ENCODE measurements at places on chromosomes 11 and 22.

GRCh38 chr11:116062129-116062489 is 557.9 kb upstream of the CADM1 start:
- DNase-seq = no peak

DNA sequence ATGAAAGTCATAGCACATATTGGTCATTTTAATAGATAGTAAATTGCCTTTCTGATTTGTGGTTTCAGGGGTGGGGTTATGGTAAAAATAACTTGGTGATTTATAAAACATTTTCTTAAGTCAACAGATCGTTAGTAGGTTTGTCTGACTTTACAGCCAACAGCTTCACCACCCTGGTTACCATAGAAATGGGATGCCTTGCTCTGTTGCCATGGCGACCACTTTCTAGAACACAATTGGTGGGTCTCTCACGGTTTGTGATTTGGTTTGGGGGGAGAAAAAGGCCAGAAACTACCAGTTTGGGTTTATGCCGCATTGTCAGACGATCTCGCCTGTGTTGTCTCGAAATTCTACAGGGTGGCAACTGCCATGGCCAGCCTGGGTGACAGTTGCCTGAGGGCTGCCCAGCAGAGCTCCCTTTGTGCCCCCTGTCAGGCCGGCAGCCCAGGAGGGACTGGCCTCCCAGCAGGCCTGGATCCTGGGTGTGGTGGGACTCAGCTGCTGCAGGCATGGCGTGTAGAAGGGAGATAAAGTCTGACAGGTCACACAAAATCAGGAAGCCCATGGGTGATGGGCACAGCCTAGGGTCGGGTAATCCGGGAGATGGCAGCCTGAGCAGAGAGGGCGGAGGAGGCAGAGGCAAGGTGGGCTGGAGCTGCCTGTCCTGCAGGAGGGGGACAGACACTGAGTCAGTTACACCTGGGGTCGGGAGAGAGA is 30.9 kb downstream of the KCNC1 start:
- no peak for DNase-seq

- no peak for DNase-seq
Observed at GRCh38 chr11:36156817-36157519, 132.3 kb downstream of the COMMD9 start.

DNA sequence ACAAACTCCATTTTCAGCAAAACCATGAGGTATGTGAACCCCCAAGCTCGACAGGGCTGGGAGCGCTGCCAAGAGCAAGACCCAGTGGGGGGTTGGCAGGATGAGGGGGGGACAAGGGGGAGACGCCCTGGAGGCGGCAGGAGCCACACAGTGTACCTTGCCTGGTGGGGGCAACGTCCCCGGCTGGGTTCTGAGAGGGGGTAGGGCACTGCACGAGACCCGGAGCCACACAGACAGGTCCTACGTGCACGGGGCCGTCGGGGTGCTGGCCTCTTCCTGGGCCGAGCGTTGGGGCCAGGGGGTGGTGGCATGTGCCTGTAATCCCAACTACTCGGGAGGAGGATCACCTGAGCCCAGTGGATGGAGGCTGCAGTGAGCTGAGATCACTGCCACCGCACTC is 28.8 kb downstream of the TBX1 start:
- no peak for DNase-seq

GRCh38 chr11:70731271-70732022 is 333.1 kb downstream of the CTTN start:
- DNase-seq = no peak

GRCh38 chr22:45882881-45883810 is 93.8 kb downstream of the WNT7B start:
- no peak for DNase-seq

DNA sequence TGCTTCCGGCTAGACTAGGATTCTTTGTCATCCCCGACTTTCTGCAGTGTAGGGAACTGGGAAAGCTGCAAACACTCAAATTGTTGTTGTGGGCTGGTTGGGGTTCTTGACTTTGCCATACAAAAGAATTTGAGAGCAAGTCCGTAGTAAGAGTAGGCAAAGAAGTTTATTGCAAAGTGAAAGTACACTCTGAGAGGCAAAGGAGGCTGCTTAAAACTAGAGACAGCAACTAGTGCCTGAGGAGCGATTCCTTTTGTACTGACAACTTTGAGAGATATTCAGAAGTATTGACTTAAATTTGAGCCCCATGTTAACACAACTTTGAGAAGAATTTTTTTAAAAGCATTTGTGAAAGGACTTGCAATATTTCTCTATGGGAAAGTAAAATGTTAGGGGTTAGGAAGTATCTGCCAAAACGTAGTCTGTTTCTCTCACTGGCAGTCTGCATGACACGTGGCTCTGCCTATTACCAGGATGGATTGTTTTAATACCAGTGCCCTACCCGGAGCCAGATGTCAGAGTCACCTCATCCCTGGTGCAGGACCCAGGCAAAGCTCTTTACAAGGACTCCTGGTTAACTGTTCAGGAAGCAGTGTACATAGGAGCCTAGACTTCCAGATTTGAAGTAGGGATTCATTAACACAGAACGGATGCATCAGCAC is 85.0 kb upstream of the CLPB start:
- DNase-seq = no peak

GRCh38 chr22:24465566-24465965 is 29.6 kb upstream of the UPB1 start:
- DNase-seq = no peak

DNA sequence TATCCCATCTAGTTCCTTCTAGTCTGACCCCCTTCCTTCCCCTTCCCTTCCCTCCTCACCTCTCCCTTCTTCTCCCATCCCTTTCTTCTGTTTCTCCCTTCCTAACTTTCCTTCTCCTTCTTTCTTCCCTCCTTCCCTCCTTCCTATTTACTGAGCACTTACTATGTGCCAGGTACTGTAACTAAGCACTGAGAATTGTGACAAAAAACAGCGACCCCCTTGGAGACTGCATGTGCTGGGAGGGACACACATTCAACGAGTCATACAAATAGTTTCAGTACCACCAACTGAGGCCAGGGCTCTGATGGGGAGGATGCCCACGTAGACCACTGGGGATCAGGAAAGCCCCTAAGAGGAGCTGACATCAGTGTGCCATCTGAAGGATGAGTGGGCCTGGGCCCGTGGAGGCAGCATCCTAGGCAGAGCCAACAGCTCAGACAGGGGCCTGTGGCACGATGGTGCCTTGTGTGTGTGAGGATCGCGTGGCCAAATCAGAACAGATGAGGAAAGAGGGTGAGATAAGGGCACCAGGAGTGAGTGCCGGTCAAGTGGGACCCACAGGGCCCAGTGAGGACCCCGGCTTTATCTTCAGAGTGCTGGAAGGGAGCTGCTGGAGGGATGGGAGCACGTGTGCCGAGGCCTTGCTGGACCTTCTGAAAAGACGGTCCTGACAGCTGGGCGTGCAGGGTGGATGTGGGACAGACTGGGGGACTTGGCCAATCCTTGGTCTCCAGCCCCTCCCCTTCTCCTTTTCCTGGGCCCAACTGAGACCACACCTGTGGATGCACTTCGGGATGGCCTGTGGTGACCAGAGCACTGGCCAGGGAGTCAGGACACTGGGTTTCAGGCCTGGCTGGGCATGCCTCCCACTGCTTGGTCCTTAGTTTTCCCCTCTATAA is 38.4 kb upstream of the CRYBB3 start:
- DNase-seq = no peak

GRCh38 chr11:94653561-94653960 is 86.4 kb downstream of the PIWIL4 start:
- DNase-seq = no peak

DNA sequence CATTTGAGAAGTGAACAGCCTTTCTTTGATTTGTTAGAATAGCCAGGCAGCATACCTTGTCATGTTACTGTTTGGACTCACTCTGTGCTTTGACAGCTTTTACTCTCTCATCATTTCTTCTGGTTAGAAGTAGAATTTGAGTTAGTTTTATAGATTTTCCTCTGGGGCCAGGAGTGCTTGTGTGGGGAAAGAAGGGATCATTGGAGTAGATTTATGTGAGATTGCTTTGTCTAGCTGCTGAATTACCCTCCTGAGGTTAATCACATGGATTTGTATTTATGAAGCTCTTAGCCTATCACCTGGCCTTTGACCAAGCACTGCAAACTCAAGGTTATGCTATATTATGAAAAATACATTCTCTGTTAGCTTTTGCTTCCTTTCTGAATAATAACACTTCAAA is 54.3 kb downstream of the SWAP70 start:
- no peak for DNase-seq

GRCh38 chr11:69822676-69823494 is 3.7 kb upstream of the FGF3 start:
- no peak for DNase-seq

GRCh38 chr11:19905280-19905853 is 192.7 kb downstream of the NAV2 start:
- no peak for DNase-seq

DNA sequence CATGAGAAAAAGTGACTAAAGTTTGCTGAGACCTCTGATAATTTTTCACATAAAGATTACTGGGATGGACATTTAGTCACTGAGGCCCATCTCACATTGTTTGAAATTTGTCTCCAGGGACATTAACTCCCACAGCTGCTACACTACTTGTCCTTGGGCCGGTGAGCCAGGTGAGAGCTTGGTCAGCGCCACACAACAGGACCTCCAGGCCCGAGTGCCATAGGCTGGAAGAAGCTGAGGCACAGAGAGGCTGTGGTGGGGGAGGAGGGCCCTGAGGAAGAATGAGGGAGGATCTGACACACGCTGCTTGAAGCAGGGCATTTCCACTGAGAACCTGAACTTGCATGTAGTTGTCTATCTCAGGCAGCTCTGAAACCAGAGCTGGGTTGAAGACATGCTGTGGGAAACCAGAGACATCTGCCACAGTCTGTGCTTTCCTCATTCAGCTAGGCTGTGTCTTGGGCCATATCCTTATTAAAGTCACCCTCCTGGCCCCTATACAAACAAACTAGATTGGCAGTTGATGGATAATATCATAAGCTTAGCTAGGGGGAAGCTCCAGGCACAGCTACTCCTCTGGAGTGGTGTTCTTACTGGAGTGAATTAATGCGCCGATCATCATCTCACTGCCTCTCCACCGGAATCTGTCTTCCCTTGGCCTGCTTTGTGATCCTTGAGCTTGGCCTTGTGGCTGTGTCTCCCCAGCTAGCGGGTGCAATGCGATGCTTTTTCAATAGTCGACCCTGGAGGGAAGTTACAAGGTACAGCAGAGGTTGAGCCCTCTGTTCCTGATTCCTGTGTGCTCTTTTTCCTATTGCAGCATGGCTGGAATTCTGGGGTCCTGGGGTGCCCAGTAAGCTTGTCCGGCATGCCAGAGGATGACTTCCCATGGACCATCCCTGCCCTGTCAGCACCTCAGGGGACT is 225.3 kb upstream of the B3GAT1 start:
- no peak for DNase-seq

- no peak for DNase-seq
Observed at GRCh38 chr11:73349633-73350032, 26.6 kb upstream of the RELT start.

GRCh38 chr11:61679893-61680621 is at the start of gene DAGLA:
DAGLA (plus strand) TSS chr11:61680391; CDS start chr11:61720156, 39,765 bp downstream.
- DNase-seq = peak; percentile 51

GRCh38 chr22:44393066-44393465 is 80.3 kb upstream of the SHISAL1 start:
- peak; percentile 18 for DNase-seq

DNA sequence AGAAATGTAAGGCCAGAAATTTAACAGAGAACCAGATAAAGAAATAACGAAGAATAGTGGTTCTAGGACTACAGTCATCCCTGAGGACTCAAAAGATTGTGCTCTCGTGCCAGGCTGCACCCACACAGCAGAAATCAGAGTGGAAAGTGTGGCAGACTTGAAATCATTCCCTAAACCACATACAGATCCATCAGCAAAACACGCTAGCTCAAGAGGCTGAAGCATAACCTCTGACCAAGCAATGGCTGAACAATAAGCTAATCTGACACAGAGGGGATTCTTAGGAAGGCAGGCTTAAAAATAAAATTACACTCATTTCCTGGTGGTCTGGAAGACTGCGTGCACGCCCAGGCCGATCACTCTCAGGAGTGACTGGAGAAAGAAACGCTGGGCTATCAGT is 19.0 kb downstream of the NCF4 start:
- no peak for DNase-seq

DNA sequence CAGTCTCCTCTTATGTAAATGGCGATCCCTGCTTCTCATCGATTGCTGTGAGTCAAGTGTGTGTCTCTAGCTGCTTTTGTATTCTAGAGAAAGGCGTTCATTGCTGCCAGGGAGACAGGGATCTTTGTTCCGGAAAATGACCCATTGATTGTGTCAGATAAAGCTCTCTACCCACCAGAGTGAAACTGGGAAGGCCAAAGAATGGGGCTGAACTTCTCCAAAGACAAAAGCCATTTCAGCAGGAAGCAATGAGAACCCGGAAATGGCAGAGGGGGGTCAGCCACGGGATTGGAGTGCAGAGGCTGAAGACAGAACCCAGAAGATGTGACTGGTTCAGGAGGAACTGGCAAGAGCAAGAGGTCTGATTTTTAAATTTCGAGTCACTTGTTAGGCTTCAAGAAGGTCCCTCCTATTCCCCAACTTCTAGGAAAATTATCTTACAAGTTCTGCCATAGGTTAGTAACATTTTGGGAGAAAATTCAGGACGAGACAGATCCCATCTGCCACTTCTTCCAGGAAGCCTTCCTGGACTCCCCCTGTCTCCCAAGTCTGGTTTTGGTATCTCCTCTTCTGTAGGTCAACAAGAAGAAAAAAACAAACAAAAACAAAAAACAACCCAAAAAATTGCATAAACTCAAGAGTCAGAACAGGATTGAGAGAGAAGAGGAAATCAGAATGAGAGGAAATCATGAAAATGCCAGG is 110.6 kb downstream of the NECTIN1 start:
- DNase-seq = no peak

- DNase-seq = peak; percentile 53
Observed at GRCh38 chr22:40637183-40638150, 948 bp upstream of the MRTFA start.

DNA sequence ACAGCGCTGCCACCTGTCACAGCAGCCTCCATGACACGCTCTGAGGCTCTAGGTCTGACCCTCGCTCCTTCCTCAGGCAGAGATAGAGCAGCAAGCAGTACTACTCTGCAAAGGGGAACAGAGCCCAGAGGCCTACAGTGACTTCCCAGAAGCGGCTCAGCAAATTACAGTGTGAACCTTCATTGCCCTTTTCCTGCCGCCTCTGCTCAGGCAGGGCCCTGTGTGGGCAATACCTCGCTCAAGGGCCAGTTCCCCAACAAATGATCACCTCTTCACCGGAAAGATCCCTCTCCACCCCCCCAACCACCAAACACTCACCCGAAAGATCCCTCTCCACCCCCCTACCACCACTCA is 12.3 kb downstream of the KIAA0930 start:
- DNase-seq = no peak

GRCh38 chr11:44621140-44621681 is 55.7 kb downstream of the CD82 start:
- DNase-seq = peak; percentile 69

DNA sequence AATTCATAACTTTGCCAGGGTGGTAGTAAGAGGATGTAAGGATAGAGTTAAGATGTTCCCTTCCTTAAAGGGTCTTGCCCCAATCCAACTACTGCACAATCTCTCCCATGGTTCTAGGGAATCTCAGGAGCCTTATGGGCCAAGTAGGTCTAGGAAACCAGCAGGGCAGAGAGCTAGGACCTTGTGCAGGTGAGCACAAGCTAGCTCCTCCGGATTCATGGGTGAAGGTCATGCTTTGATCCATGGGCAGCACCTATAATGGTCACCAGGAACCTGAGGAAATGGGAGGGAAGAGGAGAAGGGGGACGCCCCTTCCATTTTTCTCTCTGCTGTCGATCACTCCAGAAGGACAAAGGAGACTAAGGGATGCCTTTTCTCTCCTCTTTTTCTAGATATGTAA is 16.8 kb downstream of the KCNJ11 start:
- no peak for DNase-seq

GRCh38 chr11:124899383-124900145 is 1.9 kb upstream of the ROBO4 start:
- DNase-seq = no peak

Data from omental fat pad (tissue), 4 donors.